Fibroblast of skin of left biceps (primary cell): ENCODE measurements at places on chromosomes 3 and 15.
A peak's percentile ranks its signal among the peaks of the same experiment; 100 is the strongest.

DNA sequence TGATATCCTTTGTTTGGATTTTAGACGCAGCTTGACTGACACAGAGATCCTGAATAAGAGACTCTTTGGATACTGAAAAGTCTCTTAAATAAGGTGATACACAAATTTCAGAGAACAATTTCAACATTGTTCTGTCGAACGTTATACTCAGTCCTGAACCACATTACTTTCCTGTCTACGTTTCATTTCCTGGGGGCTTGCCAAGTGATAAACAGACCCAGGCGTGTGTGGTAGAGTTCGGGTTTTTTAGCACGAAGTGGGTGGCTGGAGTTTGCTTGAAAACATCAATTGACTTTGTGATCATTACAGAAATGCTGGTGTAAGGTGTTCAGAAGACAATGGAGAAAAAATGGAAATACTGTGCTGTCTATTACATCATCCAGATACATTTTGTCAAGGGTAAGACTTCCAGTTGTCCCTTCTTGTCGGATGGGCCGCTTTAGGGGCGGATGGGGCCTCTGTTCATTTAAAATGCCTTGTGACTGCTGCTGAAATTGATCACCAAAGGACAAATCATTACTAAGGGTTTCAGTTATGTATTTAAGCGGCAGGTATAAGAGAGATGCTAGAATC, at the start of gene CD96:
Gene CD96 (plus strand): TSS at position 287 of the 573 bp plus-strand sequence. CDS start 52 bp downstream, at position 339.
- DNase-seq, result no peak

GRCh38 chr3:47057212-47057671, 77.8 kb downstream of the NBEAL2 start:
- no peak for DNase-seq

DNA sequence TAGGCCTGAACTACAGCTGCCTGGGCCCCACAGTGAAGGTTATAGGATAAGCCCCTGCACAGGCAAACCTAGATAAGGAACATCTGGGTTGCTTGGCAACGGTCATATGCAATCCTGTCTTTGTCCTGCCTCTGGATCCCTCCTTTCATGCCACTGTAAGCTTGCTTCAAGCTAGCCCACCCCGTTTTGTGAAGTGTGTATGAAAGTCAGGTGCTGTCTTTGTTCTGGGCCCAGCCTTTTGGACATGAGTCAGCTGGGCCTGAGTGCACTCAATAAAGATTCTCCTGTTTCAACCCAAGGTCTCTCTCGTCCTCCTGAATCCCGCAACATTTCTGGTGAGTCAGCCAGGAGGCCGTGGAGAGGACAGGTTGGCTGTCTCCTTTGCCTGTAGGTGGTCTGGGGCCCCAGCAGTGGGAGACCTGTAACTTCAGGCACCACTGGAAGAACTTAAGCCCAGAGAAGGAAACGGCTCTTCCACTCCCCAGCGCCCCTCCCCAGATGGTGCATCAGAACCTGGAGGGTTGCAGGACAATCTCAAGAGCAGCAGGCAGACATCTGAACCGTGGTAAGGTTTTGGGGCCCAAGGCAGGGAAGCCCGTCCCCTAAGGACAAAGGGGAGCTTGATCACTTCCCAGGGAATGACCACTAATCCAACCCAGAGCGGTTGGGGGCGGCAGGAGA, 8.3 kb upstream of the SLC9C1 start:
- no peak for DNase-seq

GRCh38 chr15:62357431-62357830, 192.3 kb upstream of the C2CD4B start:
- peak; percentile 9 for DNase-seq

- peak; percentile 12 for DNase-seq
These were observed 1.4 kb downstream of the GJD2 start for GRCh38 chr15:34753236-34753894.

DNA sequence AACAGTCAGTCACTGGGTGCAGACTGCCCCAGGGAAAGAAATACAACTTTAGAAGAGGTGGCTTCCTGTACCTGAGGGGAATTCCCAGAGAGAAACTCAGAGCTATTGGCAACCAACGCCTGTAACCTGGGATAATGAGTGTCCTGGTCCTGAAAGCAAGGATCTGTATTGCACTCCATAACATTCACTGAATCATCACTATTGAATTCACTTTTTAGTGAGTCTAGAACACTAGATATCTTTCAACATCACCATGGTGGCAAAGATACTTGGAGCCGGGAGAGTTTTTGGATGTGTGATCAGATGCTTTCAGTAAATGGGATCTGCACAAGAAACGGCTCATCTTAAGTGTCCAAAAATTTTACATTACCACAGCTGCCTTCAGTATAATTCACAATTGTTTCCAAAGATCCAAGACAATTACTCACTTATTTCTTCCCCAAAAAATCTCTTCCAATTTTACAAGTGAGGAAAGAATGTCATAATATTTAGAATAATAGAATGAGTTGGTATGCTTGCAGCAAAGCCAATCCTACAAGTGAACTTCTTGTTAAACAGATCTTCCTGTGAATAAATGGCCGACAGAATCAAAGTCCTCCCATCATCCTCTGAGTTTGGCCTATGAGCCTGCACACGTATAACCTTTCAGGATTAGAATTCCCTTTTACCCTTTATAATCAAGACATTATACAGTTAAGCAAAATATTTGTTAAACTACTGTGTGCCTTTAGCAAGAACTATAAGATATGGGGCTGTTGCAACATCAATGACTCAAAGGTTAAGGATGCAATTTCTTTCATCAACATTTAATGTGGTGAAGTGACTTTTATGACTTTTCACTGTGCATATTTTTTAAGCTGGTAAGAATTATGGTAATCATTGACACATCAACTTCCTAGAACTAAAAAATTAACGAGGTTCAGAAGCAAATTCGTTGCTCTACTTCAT, 243.3 kb upstream of the COL8A1 start:
- peak; percentile 92 for DNase-seq

GRCh38 chr3:182626484-182627467, 166.5 kb upstream of the ATP11B start:
- DNase-seq, result no peak

- peak; percentile 64 for DNase-seq
These were observed 45.2 kb downstream of the TYRO3 start for GRCh38 chr15:41603941-41604911.

- no peak for DNase-seq
These were observed 235.2 kb downstream of the GABRB3 start for GRCh38 chr15:26537663-26538062.

- no peak for DNase-seq
These were observed 126.0 kb upstream of the ANKRD28 start for GRCh38 chr3:15923640-15924405.

DNA sequence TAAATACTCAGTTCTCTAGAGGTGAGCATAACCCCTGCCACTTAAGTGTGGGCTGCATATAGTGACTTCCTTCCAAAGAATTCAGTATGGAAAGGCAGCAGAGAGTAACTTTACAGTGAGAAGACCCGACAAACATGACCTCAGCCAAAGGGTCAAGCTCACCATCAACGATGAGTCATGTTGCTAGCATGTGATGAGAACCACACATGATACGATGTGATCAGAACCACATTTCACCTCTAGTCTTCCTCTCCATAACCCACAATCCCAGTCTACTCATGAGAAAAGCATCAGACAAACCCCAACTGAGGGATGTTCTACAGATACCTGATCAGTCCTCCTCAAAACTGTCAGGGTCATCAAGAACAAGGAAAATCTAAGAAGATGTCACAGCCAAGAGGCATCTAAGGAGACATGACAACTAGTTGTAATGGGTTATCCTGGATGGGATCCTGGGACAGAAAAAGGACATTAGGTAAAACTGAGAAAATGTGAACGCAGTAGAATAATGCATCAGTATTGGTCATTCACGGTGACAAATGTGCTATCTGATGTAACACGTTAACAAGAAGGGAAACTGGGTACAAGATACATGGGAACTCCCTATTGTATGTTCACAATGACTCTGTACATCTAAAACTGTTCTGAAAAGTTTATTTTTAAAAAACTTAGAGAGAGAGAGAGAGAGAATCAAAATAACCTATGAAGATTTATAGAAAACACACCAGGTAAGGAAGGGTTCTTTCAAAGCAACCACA, 28.3 kb downstream of the SEC61A1 start:
- peak; percentile 76 for DNase-seq

DNA sequence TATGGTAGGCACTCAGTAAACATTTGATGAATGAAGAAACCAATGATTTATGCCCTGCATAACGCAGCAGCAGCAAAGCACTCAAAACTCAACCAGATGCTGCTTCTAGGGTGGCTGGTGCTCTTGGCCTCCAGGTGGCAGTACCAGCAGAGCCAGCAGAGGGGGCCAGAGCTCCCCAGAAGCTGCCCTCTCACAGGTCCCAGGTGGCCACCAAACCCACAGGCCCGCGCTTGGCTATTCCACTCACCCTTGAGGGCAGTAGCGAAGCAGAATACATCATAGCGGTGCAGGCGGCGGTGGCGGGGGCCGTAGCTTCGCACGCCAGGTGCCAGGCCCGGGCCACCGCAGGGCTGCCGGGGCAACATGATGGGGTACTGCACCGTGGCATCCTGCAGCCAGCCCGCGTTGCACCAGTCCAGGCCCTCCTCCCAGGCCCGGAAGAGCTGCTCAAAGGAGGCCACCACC, 16.6 kb downstream of the HAPLN3 start:
- peak; percentile 20 for DNase-seq

DNA sequence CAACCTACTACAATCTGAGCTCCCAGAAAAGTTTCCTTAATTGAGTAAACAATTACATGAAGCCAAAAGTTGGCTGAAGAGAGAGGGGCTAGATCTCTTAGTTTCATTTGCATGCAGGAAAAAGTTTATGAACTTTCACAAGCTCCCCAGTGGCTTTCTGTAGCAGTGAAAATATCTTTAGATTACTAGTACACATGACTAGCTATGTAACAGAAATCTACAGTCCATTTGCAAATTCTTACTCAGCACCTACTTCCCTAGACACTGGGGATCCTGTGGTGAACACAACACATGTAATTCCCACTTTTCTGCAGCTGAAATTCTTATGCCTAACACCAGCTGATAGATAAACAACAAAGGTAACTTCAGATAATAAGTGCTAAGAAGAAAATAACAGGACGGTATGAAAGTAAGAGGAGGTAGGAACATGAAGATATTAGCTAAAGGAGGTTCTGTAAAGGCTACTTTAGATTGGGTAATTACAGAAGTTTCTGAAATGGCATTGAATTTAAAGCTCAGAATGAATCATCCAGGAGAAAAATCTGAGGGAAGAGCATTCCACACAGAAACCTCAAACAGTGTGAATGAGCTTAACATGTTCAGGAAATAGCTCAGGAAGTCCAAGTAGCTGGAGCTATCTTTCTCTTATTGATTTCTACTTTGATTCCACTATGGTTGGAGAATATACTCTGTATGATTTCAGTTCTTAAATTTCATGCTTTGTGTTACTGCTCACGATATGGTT, 204.8 kb downstream of the MAGI1 start:
- peak; percentile 63 for DNase-seq

DNA sequence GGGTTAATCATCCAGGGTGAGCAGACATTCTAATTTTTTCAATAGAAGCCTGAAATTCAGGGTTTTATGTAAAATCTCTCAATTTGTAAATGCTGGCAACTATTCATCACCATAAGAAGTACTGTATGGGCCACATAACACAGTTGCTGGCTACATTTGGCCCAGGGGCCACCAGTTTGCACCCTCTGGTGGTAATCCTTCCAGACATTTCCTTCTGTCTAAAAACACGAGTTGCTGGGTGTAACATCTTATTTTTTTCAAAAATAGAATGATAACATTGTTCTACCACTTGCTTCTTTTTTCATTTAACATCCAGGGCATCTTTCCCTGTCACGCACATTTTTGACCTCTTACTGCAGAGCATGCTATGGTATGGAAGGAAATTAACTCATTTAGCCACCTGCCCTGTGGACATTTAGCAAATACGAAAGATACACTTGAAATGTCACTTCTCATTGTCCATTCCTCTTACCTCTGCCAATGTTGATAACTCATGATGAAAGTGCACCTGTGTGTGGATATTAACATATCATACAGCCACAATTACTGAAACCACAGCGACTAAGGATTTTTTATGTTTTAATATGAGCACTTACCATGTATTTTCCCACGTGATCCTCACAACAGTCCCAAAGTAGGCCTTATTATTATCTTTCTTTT, 117.5 kb upstream of the ARHGEF3 start:
- no peak for DNase-seq

DNA sequence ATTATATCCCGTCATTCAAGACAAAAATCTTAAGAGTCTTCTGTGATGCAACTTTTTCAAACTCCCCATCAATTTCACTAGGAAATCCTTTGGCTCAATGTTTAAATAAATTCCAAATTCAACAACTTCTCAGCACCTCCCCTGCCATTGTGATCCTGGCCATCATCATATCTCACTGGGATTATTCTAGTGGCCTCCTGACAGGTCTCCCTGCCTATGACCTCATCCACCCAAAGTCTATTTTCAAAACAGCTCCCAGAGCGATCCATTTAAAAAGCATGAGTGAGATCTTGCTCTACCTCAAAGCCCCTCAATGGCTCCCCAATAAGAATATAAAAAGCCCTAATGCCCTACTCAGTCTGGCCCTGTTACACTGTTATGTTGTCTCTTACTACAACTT, 293.2 kb downstream of the FOXP1 start:
- DNase-seq, result no peak

DNA sequence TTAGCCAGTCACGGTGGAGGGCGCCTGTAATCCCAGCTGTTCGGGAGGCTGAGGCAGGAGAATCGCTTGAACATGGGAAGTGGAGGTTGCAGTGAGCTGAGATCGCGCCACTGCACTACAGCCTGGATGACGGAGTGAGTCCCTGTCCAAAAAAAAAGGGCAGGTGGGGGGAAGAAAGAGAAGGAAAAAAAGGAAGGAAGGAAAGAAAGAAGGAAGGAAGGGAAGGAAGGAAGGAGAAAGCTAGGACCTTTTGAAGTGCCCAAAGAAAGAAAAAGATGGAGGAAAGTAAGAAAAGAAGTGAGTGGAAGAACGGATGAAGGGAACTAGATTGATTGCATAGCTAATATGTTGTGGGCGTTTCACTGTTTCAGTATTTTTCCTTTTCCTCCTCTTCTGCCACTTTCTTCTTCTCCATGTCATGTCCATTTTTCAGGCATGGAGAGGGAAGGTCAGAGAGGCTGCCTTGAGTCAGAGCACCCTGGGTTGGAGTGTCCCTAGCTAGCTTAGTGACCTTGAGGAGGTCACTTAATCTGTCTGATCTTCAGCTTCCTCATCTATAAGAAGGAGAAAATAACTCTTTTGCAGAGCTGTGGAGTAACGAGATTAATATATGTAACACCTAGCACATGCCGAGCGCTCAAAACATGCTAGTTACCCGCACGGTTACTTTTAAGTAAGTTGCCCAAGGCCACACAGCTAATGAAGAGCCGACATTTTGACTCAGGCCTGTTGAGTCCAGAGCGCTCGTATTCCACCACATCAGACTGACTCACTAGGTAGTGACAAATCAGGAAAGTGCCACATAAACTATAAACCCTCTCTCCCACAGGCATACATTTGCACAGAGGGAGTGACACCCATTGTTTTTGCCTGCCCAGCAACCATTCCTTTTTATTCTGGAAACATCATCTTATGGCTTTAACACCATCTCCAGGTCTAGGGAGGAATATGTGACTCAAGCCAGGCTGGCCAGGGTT, 42.2 kb downstream of the BHLHE40 start:
- no peak for DNase-seq

GRCh38 chr15:82852941-82853561, 43.6 kb downstream of the WHAMM start:
- DNase-seq, result no peak

- DNase-seq, result no peak
These were observed 600.2 kb upstream of the GRM7 start for GRCh38 chr3:6260551-6261191.
